ENCODE measurements at places on chromosomes 4 and X. TPM values are rescaled to one million over a fixed set of nuclear protein-coding genes. Genes with fewer than 3 reads are reported as not detected.

DNA sequence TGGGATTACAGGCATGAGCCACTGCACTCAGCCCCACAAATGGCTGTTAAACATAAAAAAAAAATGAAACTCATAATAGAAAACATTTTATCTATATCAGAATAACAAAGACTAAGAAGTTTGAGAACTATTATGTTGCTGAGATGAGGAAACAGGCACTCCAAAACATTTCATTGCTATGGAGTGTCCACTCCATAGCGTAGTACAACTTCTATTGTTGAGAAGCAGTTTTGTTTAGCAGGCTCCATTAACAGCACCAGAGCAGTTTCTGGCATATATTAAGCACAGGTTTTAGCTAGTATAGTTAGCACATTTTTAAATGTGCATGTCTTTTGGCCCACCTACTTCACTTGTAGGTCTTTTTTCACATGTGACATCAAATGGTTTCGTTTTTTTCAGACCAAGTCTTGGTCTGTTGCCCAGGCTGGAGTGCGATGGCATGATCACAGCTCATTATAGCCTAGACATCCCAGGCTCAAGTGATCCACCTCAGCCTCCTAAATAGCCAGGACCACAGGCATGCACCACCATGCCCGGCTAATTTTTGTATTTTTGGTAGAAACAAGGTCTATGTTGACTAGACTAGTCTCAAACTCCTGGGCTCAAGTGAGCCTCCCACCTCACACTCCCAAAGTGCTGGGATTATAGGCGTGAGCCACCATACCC is 5.8 kb downstream of the HMGB2 start:
- no peak for DNase-seq

GRCh38 chrX:135520022-135520552 is 373 bp upstream of the INTS6L start:
- no peak for DNase-seq

GRCh38 chrX:118459494-118459893 is 36.1 kb upstream of the DOCK11 start:
- no peak for DNase-seq

The NDUFC1 gene
- 42.7 TPM for total RNA-seq

DNA sequence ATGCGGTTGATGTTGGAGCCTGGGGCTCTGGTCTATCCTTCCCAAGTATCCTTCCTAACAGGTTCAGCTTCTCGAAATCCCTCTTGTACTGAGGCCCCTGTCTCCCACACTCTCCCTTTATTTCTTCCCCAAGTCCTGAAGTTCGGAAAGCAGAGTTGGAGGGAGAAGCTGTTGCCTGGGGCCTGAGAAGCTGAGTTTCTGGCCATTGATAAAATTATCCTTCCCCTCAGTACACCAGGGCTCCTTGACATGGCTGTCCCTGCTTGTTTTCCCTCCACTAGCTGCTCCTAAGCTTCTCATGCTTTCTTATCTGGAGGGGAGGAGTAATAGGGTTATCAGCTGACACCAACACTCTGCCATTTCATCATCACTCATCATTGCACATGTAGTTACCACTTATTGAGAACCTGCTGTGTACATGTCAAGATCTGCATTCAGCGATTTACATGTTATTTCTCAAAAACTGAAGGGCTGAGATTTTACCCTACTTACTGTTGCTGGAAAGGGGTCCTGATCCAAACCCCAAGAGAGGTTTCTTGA is 58.0 kb downstream of the FUNDC1 start:
- no peak for DNase-seq

GRCh38 chr4:152087335-152087734 is 326.5 kb upstream of the GATB start:
- DNase-seq, result no peak

DNA sequence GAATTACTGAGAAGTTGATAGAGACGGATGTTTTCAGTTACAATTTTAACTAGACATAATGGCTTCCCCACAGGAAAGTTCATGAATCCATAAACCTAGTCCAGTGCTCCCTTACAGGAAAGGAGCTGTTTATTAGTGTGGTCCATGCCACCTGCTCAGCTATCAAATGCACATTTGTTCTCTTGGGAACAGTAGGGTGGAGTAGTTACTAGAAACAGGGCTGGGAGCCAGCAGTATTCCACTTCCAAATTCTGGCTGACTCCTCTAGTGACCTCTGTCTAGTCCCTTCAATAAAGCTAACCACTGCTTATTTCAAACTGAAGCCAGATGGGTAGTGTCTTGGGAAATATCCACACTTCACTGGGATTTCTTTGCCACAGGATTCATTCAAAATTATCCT is 88.4 kb upstream of the TLL1 start:
- no peak for DNase-seq

The TEX13D gene
- not detected for total RNA-seq

DNA sequence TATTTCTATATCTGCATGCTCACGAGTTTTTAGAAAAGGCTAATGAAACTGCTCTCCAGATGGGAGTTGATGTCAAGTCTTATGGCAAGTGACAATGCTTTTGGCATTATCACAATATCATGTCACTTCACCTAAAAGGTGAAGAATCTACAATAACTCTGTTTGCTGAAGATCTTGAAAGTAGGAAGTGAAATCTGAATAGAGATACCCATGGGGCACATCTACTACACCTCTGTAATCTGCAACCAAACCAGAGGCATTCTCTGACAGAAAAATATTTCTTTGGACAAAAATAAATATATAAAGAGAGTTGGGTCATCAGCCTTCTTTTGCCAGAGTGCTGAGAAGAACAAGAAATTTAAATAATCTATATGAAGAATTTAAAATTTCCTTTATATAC is 3.9 kb upstream of the VAMP7 start:
- no peak for DNase-seq

DNA sequence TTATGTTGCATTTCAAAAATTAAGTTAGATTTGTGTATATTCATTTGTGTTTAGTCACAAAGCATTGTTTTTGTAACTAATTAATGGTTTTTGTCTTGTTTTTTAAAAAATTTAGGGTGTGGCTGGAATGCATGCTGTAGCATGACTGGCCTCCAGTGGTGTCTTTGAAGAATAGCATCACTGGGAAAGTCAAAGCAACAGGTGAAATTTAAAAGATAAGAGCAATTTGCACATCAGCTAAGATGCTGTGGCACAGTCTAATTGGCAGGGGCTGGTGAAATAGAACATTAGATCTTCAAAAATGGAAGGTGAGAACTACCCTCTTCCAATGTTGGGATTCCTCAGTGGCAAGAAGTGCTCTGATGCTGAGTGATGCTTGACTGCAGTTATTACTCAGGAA is 45.3 kb downstream of the ANK2 start:
- DNase-seq, result no peak

The BEX5 gene
- total RNA-seq, result 3.3 TPM

The SSX4 gene
- total RNA-seq, result not detected

DNA sequence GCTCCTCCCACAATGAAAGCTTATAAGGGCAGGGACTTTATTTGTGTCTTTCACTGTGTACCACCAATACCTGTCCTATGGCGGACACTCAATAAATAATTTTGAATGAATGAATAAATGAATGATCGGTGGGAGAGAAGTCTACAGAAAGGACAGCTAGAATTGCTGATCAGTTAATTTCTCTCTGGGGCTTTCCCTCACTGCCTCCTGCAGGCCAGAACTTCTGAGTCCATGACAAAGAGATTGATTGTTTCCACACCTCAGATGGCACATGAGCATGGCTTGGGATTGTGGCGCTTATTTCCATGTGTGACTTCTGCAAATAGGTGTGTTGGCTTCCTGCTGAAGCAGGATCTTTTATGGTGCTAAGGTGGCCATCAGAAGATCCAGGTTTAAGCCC is 6.3 kb downstream of the FAM47E start:
- no peak for DNase-seq

The SMIM43 gene
- total RNA-seq, result not detected

The TEX13B gene
- not detected for total RNA-seq

DNA sequence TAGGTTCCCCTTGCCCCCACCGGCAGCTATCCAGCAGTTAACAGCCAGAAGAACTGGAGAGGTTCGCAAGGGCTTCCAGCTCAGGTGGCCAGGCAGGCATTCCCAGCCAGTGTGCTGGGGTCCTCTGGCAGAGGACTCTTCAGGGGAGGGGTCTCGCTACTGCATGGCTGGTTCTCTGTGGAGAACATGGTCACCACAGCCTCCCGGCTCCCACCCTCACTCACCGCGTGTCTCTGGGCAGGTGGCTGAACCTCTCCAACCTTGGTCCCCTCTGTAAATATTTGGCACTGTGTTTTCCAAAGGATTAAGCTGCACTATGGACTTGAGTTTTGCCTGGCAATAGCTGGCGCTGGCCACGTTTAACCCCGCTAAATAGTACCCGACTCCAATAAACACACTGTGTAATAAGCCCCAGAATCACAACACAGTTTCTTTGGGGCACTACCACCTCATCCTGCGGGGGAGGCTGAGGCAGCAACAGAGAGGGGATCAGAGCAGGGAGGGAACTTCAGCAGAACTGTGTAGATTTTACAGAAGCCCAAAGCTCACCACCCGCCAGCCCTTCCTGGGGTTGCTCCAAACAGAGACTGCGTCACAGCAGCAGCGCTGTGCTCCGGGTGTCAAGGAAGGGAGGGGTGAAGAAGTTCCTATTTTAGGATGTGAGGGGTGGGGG is 15.2 kb downstream of the BCOR start:
- DNase-seq, result no peak

The ANXA10 gene
- not detected for total RNA-seq

DNA sequence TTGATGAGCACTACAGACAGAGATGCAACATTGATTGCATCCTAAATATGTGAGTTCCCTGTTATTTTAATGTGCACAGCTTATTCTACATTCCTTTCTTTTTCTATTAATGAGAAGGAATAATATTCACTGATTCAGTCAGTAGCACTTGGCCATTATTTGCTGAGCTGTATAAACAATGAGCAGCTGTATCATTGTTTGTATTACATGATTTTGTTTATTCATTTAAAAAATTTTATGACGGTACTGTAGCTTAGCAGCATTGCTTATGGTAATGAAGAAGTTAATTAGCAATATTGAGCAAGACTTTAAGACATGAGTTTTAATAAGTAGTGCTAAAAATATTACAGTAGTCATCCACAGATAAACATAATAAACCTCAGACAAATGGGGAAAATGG is 582.0 kb downstream of the ADGRL3 start:
- no peak for DNase-seq

The MAGEC2 gene
- total RNA-seq, result not detected

GRCh38 chr4:17578482-17578891 is 1.5 kb downstream of the LAP3 start:
- DNase-seq, result no peak

The EIF1AX gene
- total RNA-seq, result 52.4 TPM

- DNase-seq, result no peak
Observed at GRCh38 chr4:25953740-25954139, 39.7 kb downstream of the SMIM20 start.

- DNase-seq, result no peak
Observed at GRCh38 chr4:113300471-113300928, 251.0 kb downstream of the ANK2 start.

DNA sequence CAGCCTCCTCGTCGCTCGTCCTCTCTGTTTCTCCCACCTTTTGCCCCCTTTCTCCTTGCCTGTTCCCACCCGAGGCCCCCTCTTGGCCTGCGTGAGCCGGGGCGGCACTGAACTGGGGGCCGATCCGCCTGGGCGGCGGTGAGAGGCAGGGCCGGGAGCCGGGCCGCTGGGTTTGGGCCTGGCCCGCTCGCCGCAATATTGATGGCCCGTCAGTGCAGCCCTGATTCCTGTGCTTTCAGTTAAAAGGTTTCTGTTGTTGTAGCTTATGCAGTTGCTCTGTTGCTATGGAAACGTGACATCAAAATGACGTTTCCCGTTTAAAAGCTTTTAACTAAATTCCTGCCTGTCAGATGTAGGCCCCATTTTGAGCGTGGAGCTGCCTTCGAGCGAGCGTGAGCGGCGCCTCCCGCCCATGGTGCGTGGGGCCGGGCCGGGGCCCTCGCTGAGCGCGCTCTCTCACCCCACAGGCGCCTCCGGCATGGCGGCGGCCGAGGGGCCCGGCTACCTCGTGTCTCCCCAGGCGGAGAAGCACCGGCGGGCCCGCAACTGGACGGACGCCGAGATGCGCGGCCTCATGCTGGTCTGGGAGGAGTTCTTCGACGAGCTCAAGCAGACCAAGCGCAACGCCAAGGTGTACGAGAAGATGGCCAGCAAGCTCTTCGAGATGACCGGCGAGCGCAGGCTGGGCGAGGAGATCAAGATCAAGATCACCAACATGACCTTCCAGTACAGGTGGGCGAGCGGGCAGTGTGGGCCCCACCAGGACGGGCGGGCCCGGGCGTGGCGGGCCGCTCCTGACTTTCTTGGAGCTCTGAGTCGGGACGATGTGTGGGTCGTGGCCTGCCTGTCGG is at the start of gene MSANTD1:
MSANTD1 (plus strand) TSS at position 349 of the 851 bp plus-strand sequence; CDS start at position 413, 64 bp downstream.
- no peak for DNase-seq

DNA sequence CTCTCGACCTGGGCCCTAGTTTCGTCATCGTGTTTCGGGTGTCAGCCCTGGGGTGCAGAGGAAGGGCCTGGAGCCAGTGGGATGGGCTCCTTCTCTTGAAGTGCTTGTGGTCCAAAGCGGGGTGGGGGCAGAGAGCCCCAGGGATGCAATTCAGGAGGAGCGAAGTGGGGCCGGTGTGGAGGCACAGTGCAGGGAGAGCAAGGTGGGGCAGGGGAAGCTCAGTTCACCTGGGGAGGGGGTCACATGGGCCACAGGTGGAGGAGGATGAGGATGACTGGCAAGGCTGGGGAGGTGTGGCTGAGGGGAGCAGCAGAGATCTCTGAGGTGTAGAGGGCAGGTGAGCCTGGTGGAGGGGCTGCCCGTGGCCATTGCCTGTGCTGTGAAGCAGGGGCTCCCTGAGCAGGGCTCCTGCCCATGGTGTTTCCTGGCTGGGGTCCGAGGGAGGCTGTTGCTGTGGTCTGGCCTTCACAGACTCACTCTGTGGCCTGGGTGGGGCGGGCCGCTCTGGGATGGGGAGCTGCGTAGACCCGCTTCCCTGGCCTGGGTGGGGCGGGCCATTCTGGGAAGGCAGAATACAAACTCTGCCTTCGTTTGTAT is 6.9 kb downstream of the SORCS2 start:
- peak; percentile 43 for DNase-seq

- no peak for DNase-seq
Observed at GRCh38 chr4:121554382-121554781, 142.4 kb downstream of the ANXA5 start.

All from breast epithelium (tissue), 4 donors.